ENCODE measurements at places on chromosomes 4 and X.

GRCh38 chr4:66562276-66562806, 892.1 kb upstream of the EPHA5 start:
- no peak for DNase-seq

DNA sequence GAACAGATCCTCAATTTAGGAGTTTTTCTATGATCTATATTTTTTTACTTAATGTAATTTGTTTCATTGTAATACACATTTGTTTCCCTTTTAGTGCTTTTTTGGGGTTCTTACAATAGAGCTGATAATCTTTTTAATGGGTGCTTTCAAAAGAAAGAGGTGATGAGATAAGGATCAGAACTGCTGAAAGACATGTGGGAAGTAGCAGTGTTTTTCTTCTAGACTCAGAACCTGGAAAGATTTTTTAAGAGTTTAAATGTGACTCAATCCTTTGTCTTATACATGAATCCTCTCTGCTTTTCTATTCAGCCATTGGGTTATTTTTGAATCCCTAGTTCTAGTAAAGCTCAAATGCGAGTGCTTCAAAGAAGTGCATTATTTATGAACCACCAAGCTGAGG, 25.6 kb downstream of the UCHL1 start:
- no peak for DNase-seq

GRCh38 chr4:140757232-140757630, 1.0 kb upstream of the TBC1D9 start:
- DNase-seq = no peak

DNA sequence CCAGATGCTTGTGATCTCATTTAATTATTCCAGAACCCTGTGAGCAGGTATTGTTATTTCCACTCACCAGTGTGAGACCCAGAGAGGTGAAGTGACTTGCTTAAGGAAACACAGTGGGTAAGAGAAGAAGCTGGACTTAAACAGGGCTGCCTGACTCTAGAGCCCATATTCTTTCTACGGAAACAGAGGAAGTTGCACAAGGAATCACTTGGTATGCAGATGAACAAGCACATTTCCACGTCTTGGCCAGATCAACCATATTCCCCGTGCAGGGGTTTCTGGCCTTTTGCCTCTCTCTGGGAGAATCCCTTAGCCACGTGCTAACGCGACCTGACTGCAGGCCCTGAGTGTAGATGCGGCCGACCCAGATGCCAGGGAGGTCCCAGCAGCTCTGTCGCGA, 195.5 kb upstream of the ATP6AP2 start:
- DNase-seq = no peak

GRCh38 chr4:152659806-152660205, 20.0 kb downstream of the TMEM154 start:
- no peak for DNase-seq

GRCh38 chr4:9952415-9952950, 68.8 kb downstream of the SLC2A9 start:
- DNase-seq = no peak

DNA sequence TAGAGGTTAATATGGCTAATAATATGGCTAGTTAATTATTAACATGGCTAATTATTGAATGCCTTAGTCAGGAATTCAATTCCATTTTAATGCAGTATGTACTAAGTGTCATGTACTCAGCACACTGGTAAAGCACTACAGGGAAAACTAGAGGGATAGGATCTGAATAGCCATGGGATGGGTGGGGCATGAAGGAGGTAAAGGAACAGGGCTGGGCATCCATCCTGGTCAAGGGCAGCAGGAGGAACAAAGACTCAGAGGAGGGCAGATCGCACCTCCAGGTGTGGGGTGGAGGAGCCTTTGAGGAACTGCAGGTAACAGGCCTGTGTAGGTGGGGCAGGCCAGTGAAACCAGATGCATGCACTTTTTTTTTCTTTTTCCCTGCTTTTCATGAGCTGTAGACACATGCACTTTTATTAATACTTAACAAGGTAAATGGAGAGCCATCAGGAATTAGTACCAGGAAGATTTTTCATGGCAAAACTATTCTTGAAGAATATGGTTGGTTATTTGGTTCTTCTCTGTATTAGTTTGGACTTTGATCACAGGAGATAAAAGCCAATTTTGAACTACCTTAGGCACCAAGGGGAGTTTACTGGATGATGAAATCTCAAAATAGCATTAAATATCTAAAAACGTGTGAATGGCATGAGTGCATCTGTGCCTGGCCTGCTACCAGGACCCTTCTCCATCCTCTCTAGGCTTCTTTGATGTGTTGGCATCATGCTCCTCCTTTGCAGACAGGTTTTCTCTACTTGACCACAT, 88.3 kb downstream of the CC2D2A start:
- DNase-seq = no peak

DNA sequence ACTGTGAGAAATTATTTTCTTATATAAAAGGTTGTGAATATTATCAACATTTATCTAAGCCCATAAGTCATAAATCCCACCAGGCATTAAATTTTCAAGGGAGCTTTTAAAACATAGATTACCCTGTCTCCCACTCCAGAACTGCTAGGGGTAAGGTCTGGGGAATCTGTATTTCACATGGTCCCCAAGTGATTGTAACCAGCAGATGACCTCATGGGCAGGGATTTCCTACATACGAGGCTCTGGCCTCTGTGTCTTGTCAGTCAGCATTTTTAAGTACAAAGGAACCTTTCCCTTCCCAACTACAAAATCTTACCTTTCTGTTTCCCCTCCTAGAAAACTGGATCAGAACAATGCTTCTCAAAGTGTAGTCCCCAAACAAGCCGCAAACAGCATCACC, 188.6 kb downstream of the TSPAN5 start:
- no peak for DNase-seq

DNA sequence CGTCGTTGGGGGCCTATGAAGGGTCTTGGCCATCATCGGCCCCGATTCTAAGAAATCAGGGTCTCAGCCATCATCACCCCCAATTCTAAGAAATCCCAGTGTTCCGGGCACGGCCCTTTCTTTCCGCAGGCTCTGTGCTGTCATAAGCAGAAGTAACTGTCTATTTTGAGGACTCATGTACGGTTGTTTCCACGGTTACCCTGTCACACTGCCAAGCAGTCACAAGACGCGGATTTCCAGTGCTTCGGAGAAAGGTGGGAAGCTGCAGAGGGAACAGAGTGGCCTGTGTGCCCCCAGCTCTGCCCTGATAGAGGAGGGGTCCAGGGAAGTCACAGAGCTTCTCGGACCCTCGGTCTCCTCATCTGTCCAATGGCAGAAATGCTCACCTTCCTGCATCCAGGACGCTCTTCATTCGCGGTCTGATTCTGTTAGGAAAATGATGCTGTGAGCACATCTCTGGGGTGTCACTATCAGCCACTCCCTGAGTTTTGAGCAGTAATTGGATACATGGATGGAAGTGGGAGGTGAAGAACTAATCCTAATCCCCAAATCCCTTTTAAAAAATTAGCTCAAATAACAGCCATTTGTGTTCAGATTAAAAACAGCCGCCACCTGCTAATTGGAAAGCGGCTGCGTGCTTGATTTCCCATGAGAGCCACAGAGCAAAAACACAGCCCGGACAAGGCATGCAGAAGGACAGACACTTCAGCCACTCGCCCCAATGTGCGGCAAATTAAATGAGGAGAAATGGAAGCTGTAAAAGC, 73.1 kb downstream of the WFS1 start:
- peak; percentile 83 for DNase-seq

GRCh38 chr4:95544113-95545103, 4.4 kb downstream of the UNC5C start:
- no peak for DNase-seq

DNA sequence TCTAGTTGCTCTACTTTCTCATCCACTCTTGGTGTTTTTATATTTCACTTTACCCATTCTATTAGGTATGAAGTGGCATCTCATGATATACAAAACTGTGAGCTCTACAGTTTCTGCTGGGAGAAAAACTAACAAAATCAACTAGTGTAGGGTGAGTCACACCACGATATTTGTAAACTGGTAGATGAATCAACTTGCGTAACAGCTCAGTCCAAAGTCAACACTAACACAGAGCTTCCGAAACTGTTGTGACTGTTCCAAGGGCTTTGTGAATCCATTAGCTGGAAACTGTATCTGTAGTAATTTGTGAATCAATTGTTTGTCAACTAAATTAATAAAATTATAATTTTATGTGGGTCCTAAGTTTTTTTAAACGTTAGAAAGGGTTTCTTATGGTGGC, 119.8 kb upstream of the TSPAN5 start:
- DNase-seq = no peak

DNA sequence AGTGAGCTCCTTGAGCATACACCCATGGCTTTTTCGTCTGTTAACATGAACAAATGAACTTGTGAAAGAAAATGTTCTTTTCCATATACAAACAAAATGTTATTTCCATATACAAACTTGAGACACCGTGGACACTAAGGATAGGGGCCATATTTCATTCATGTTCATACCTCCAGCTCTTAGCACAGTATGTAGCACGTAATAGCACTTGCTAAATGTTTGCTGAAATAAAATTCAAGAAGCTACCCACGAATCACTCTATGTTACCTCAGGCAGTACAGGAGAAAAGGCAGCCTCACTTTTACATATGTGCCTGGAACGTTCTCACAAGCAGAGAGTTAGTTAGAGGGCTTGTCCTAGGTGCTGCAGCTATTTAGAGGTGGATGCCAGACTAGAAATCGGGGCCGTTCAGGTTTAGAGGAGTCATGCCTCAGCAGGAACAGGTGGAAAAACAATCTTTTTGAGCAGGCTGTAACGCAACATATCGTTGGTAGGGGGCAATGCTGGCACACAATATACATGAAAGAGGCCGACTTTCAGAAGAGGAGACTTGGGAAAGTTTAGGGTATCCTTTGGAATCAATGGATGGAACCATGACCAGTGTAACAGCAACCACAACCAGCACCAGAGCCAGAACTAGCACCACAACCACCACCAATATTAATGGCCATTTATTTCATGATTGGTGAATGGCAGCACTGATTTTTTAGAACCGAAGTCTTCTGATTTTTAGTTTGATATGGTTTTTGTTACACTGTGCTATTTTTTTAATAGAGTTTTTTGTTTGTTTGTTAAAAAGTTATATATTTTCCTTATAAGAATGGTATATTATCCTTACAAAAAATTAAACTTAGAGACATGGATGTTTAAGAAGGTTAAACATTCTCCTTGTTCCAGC, 14.8 kb upstream of the PAQR3 start:
- DNase-seq = peak; percentile 11

DNA sequence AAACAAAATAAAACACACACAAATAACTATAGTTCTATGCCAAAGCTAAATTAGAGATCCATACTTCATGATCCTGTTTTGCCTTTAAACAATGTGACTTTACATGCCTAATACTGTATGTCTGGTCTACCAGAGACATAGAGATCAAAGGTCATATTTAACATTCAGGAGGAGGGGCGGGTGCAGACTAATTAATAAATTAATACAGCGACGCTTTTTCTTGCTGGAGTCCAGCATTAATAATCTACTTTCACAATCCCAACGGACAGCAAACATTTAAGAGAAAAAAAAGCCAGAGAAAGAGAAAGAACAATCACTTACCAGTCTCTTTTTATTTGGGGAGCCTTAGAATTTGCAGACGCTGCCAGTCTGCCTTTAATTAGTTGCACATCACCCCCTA, 509 bp downstream of the CXXC4 start:
- DNase-seq = no peak

- DNase-seq = peak; percentile 9
These were observed 35.7 kb upstream of the TBC1D14 start for GRCh38 chr4:6873792-6874461.

DNA sequence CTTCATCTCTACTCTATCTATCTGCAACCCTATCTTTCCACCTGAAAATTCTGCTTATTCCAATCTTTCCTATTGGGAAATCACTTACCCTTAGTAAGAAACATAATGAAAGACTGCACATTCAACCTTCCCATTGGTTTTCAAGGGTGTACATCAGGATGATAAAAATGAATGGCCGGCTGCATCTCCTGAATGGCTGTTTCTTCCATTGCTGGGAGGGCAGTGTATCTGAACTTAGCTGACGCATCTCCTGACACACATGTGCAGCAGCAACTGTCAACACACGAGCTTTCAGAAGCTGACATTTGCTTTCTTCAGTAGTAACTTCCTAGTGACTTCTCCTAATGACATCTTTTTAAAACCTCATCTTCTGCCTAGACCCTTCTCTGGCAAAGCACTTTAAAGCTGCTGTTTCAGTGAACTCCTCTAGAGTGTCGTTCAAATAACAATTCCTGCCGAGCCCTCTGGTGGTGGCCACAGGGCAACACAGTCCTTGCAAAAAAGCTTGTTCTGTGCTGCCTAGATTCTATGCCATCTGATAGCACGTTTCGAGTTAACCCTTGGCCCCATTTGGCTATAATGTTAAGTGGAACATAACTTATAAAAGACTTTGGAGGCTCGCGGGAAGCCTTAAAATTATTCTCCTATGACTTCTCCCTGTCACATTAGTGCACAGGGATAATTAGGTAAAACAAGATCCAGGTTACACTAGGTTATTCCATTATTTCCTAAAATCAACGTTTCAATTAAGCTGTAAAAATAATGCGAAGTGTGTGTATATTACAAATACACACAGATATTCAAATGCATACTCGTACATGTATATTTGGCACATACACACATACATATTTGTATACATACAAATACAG, 2340.7 kb downstream of the PCDH7 start:
- DNase-seq = peak; percentile 4

DNA sequence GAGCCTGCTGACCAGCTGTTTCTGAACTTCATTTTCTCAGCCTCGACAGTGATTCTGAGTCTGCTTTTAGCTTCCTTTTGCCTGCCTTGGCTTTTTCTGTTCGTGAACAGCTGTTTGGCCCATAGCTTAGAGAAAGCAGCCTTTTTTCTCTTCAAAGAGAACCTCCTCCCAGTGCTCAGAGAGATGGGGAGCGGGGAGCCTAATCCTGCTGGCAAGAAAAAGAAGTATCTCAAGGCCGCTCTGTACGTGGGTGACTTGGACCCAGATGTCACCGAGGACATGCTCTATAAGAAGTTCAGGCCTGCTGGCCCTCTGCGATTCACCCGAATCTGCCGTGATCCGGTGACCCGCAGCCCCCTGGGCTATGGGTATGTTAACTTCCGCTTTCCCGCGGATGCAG, 756 bp downstream of the PABPC5 start:
- DNase-seq = no peak

DNA sequence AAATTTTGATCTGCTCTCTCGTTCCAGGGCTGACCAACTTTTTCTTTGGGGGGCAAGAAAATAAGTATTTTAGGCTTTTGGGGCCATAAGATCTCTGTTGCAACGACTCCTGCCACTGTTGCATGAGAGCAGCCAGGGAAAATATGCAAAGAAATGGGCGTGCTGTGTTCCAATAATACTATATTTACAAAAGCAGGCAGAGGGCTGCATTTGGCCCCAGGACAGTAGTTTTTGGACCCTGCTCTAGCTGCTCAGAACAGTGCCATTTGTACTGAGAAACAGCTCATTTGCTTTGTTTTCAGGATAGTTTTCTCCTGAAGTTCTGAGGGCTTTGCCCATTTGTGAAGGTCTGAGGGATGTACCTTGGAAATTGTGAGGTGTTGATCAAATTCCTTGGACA, 135.1 kb upstream of the MBNL3 start:
- DNase-seq = no peak

- no peak for DNase-seq
These were observed 148.8 kb upstream of the EDNRA start for GRCh38 chr4:147332091-147332490.

All from NCI-H1092 (cell line).